Activated gamma-delta T cell treated with Interleukin-2 at 50 U/mL for 16 hours (primary cell): ENCODE measurements at places on chromosomes 3 and 15.

DNA sequence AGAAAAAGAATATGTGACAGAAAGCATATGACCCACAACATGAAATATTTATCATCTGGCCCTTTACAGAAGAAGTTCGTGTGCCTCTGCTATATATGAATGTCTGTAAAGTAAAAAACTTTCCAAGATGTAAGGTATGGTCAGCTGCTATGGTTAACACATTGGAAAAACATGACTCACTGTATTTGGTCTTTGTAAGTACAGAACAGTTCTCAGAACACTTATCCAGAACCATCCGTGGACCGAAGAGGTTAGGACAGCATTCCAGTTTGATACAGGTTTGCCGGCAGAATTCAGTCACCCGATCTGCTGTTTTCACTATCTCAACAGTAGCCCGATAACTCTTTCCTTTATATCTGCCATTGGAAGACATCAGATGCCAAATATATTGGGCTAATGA, 13.5 kb upstream of the STIMATE start:
- no peak for DNase-seq

DNA sequence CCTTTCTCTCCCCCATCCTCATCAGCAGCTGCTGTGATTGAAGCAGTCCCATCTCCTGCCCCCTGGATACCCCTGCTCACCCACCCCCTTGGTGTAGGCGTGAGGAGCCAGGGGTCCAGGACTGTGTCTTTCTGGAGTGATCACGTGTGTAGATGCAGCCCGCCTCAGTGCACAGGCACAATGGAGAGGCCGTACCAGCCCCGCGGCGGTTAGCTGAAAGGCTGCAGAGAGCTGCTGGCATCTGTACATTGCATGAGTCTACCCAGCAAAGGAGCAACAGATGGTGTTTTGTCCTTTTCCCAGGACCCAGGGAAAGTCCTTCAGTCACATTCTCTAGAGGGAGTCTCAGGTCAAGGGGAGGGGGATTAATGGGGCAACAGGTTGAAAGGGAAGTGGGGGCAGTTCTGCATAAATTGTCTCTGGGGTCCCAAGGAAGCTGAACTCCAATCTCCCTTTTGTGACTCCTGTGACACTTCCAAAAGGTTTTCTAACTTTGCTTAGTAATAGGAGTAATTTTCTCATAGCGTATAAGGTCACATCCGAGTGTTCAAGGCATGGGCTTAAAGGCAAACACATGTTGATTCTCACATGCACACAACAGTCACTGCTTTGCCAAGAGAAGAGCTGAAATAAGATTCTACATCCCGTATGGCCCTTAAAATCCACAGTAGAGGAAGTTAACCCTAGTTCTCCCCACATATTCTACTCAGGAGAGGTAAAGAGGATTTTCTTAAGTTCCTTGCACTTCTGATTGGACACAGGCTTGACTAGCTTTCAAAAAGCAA, 7.1 kb downstream of the CSPG5 start:
- DNase-seq, result no peak

GRCh38 chr3:89098964-89099585, 8.3 kb upstream of the EPHA3 start:
- DNase-seq, result no peak

GRCh38 chr3:36693670-36694069, 70.7 kb downstream of the DCLK3 start:
- no peak for DNase-seq

DNA sequence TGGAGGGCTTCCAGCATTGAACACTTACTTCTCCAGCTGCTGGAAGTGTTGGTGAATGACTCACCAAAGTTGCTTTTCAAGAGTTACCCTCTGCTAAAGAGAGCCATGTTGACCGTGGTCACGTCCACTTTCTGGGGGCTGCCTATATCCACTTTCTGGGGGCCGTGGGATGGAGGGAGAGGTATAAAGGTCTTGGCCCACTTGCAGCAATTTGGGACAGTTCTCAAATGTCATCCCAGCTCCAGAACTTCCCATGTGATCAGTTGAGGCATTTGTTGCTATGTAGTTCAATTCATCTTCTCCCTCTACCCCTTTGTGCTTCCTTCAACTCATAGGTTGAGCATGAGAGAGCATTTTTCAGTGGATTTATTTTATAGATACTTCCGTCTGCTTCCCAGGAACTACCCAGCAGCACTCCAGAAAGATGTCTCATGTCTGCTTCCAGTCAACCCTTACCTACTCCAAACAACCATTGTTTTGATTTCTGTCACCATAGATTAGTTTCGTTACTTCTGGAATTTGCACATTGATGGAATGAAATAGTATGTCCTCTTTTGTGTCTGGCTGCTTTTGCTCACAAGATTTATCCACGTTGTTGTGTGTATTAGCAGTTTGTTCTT, 130.6 kb downstream of the TCF12 start:
- no peak for DNase-seq

DNA sequence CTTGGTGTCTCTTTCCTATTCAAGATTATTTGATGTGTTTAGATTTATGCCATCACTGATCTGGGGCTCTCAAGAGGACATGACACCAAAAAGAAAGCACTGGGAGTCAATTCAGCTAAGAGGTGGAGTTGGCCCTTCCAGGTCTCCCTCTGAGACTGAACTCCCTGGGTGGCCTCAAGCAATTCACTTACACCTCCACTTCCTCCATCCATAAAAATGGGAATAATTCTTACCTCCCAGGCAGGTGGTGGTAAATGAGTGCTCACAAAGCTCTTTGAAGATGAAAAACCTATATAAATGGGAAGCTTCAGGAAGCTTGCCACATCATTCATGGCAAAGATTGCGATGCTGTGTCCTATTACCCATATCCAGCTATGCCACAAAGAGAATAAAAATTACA, 59.2 kb upstream of the ICE2 start:
- DNase-seq, result no peak

- DNase-seq, result no peak
These were observed 43.0 kb downstream of the RAD54L2 start for GRCh38 chr3:51581524-51581923.

DNA sequence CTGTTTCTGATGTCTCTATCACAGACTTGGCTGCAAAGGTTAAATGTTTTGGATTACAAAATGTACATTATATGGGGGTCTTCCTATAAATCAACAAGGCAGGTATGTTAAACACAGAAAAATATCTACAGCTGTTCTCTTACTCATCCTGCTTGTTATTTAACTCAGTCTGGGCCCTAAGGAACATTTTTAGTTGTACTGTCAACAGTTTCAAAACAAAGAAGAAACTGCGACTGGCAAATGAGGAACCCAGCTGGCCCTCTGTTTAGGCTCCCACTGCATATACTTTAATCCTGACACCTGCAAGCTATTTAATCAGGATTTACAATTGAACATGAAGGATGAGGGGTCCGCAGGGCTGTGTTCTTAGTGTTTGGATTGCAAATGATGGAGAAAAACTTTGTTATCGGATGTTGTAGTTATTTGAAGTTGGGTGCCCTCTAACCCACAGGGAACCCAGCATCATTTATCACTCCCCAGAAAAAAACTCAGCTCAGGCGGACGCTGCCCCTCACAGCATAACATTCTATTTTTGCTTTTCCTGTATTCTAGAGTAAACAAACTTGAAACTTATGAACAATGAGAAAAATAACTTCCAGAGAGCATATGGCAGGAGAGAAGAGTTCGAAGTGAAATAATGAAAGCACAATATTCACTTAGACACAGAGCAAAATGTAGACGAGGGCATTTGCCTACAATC, 91.2 kb downstream of the POLR2M start:
- no peak for DNase-seq
